ENCODE measurements at places on chromosomes 11 and 22.

DNA sequence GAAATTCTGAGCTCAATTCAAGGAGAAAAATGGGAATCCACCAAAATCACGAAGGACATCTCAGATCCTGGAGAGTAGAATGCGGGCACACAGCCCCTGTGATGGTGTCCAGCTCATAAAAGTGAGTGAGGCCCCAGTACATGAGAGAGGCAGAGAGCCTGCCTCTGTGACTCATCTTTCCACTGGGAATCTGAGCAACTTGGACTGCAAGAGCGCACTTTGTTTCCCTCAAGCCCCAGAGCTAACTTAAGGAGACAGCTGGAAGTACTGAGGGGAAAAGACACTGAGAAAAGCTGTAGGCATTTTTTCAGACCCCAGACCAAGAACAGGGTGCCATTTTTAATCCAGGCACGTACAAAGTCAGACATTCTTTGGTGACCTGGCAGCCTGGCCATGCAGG lies 273.7 kb downstream of the C11orf87 start:
- no peak for DNase-seq

DNA sequence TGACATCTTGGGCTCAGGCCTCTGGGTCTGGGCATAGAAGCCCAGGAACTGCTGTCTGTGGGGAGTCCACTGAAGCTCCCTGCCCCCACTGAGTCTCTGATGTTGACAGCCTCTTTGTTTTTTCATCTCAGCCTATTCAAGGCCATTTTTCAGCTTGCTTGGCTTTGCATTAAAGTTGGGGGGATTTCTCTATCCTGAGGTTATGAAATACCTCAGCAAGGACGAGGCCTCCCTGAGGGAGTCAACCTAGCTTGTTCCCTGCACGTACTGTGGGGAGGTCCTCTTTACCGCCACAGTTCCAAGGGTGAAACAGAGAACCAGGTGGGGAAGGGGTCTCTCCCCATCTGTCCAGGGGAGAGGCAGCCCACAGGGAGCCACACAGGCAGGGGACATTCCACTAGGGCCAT lies 8.4 kb downstream of the KCNQ1OT1 start:
- DNase-seq, result no peak

- DNase-seq, result no peak
These were observed 57.6 kb downstream of the IGLL5 start for GRCh38 chr22:22945195-22945594.

DNA sequence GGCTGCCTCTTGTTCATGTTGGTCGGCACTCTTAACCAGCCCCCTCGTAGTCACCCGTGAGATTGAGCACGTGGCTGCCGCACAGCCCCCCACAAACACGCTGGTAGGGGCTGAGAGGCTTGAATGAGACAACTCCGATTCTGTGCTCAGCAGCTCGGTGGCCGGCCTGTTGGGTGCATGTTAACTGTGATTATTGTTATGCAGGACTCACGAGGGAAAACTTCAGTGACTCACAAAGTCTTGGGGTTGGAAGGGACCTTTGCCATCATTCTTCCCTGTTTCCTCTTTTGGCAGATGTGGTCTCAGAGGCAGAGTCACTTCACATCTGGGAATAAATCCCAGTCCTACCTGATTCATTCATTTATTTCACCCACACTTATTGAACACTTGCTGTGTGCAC lies 75.2 kb downstream of the ADAMTS15 start:
- no peak for DNase-seq

- no peak for DNase-seq
These were observed 3.4 kb upstream of the SLC25A1 start for GRCh38 chr22:19181786-19182471.

DNA sequence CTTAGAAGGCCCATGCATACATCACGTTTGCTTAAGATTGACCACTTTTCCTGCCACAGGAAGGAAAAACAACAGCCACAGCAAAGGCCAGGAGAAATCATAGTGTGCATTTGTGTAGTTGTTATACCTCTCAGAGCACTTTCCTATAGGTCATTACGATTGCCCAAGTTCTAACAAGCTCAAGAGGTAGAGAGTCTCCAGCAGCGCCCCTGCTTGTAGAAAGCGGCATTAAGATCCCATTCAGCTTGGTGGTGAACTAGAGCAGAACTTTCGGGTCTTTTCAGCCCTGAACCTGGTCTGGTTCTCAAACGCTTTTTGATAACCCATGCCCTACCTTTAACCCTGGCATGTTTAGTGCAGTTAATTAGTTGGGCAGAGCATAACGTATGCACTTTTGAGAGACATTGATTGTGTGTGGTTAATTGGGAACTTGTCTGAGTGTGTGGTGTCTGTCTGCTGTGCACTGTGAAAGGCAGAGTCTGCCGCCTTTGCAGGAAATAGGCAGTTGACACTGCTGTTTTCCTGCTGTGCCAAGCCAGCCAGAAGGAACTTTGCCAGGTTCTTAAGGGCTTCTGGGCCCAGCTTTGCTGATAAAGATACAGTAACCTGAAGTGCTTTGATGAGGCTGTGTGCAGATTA lies 109.9 kb upstream of the CLMP start:
- DNase-seq, result no peak

DNA sequence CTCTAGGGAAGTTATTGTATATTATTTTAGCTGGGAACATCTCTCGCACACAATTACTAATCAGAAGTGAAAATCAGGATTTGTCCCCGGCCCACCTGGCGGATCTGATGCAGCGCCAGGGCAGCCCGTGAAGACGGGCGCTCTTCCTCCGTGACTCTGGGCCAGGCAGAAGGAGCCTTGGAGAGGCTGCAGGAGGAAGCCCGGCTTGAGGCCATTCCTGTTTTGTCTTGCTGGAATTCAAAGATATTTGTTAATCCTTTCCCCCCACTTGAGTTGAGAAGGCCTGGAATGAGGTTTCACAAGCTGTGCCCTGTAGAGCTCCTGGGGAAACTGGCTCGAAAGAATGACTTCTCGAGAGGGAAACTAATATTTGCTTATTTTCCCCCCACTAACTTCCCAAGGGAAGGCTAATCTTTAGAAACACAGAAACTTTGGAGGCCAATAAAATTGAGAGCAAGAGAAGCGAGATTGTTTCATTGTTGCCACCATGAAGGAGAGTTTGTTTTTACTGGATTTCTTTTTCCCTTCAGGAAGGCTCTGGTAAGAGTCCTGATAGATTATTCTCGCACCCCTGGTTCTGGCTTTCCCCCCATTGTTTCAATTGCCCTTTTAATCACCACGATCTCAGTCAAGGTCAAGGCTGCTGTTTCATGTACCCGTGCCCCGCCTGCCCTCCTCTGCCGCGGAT lies 92.8 kb upstream of the SEPTIN5 start:
- no peak for DNase-seq

- DNase-seq, result no peak
These were observed 3.7 kb downstream of the RNASEH2C start for GRCh38 chr11:65716774-65717405.

GRCh38 chr11:17642980-17643379 lies 76.4 kb upstream of the MYOD1 start:
- no peak for DNase-seq

DNA sequence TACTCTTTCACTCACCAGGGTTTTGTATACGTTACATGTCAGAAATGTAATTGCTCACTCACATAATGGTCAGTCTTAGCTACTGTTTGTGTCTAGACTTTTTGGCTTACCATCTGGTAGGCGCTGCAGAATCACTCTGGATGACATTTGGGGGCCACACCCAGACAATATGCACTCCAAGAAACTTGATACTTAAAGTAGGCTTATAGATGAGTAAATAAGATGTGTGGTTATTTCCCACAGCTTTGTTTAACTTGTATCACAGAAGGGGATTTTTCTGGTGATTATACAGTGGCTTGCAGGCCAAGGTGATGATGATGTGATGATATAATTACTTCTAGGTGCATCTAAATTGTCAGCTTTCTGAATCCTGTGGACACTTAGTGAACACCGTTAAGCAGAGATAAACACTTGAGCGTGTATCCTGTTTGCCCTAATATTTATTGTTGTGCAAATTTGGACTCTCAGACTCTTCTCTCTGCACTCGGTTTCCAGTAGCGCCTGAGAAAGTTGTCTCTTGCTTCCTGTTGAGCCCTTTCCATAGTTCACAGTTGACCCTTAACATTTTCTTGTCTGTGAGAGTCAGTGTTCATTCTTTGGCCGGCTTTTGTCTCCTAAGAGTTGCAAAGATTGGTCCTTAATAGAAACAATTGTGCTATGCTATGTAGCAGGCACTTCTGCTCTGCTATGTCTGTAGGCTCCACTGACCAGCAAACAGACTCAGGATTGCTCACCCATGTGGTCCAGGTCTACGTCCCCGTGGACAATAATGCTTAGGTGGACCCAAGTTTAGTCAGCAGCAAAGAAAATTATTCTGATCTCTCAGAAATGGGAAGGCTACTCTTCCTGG lies 89.3 kb downstream of the PRR5L start:
- no peak for DNase-seq

GRCh38 chr11:45366619-45367190 lies 80.6 kb upstream of the SYT13 start:
- DNase-seq, result no peak

DNA sequence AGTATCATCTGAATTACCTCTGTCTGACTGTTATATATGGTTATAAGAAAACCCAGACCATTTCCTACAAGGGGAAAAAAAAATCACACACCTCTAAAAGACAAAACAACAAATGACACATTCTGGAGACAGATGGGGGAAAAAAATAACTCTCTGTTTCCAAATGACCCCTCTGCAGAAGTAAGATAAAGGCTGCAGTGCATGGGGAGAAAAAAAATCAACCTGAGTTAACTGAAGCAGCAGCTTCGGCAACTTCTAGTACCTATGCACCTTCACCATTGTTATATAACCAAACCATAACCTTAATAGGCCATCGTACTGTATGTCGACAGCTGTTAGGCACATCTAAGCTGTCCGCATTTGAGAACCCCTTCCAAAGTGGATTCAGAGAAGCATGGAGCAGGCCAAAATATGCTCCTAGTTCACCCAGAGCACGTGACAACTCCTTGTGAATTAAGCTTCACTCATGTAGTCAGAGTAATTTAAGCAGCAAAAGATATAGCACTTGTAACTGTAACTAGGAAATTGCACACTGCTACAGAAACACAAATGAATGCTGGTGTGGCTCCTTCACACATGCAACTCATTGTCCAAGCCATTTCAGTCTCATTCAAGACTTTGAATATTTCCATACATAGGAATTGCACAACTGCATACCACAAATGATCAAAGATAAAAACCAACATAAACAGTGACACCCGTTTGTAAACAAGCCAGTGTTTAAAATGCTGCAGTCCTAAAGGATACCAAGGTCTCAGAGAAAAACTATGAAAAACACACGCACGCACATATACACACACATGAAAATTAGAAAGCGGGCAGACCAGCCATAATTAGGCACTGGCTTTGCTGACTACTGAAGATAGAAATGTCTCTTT lies 2.7 kb downstream of the SIK3 start:
- DNase-seq, result no peak
